ENCODE measurements at places on chromosomes 2 and 18. TPM values are rescaled to one million over a fixed set of nuclear protein-coding genes. Genes with fewer than 3 reads are reported as not detected.
A peak's percentile ranks its signal among the peaks of the same experiment; 100 is the strongest.

GNAL gene
- 30.0 TPM for polyA plus RNA-seq

GRCh38 chr2:30155889-30156658 is 9.3 kb downstream of the YPEL5 start:
- DNase-seq, result no peak

NOL4 gene
- not detected for polyA plus RNA-seq

SRD5A2 gene
- 0.04 TPM for polyA plus RNA-seq

HOXD1 gene
- polyA plus RNA-seq, result not detected

DNA sequence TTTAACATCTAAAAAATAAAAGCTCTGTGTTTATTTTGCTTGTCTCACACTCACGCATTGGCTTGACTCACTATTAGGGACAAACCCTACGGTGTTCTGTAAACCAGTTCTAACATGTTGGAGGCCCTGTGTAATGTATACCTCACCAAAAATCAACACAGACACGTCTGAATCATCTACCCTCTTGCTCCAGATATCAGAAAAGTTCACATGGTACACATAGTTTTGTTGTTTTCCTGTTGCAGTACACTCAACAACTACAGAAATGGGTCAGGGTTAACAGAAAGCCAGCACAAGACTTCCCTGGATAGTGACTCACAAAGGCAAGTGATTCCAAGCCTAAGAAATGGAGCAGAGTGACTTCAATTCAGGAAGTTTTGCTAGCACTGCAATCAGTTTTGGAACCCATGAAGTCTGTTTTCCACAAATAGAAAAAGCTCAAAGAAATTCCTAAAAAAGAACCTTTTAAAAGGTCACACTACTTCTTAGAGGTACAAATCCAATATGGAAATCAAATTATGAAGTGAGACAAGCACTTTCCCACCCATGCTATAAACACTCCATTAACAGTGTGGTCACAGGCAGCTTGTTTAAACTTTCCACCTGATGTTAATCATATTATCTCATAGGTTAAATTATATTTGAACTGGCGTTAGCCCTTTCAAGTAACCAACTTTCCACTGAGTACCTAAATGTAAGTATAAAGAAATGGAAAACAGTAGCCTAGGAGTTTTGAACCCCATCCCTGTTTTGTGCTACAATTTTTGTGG is 87.4 kb downstream of the GAREM1 start:
- peak; percentile 95 for DNase-seq

GRCh38 chr18:64032312-64032711 is 62.4 kb downstream of the SERPINB8 start:
- no peak for DNase-seq

DNA sequence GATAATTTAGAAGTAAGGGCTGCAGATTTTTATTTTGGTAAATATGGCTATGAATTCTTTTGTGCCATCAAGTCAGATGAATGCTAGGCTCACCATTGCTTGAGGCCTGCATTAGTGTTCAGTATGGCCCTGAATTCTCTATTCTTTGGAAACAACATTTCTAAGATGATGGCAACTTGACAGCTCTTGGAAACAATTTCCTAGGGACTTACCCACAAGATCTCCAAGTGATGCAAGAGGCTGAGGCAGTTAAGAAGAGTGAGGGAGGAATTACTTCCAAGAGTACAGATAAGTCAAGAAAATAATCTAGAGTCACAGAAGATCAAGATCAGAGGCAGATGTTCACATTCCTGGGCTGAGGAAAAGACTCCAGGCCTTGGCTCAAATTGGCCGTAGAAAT is 129.1 kb downstream of the NRP2 start:
- DNase-seq, result no peak

DNA sequence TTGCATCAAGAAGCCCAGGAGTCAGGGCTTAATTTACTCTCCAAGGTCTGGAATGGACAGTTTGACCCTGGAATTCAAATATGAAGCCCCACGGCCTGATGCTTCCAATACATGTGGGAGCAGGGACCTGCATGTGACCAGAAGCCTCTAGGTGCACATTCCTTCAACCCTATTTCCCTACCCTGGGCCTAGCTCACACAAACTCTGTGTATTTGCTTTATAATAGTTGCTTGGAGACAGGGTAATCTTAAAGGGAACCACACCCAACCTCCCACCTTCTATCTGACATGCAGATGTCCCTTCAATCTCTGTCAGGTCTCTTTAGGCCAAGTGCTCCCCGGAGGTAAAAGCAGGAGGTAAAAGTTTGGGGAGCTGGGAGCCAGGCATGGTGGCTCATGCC is 55.4 kb upstream of the PPP1CB start:
- DNase-seq, result no peak

LCT gene
- polyA plus RNA-seq, result 0.01 TPM

CGREF1 gene
- 1.1 TPM for polyA plus RNA-seq

- DNase-seq, result no peak
Measured at GRCh38 chr2:127864877-127865276, 6.9 kb upstream of the POLR2D start.

SNED1 gene
- 0.12 TPM for polyA plus RNA-seq

DNA sequence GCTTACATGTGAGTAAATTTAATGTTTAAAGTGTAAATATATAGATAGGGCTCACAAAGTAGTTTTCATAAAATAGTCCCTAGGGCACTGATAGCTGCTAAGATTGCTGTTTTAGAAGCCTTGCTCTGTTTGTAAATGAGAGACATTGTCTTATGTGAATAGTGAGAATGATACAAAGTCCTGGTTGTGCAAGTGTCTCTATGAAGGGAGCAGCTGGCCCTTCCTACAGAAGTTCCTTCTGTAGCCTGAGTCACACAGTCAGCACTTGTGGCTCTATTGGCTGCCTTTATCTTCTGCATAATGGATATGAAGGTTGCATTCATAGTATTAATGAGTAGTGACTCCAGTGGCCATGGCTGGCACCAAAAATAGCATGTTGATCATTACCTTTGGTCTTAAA is 279.7 kb downstream of the OSR1 start:
- DNase-seq, result no peak

DNA sequence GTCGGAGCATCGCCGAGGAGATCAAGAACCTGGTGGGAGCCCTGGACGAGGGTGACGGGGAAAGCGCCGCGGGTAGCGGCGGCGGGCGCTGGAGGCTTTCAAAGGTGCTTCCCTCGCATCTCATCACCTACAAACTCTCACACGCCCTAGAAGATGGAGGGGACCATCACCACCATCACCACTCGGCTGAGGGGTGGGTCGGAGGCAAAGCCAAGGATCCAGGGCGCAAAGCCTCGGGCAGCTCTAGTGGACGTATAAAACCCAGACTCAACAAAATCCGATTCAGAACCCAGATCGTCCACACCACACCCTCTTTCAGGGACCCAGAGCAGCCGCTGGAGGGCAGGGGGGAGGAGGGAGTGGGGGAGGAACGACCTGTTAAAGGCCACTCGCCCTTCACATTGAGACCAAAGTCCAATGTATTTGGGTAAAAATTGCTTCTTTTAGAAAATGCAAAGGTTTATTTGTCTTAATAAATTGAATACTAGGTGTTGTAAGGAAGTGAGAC is 1.5 kb downstream of the SOWAHC start:
- no peak for DNase-seq

GRCh38 chr2:241003047-241003360 is 4.6 kb downstream of the SNED1 start:
- DNase-seq, result no peak

- DNase-seq, result no peak
Measured at GRCh38 chr2:102264952-102265351, 46.4 kb upstream of the IL1RL1 start.

GRCh38 chr2:216559625-216560156 is 61.0 kb downstream of the RPL37A start:
- no peak for DNase-seq

DNA sequence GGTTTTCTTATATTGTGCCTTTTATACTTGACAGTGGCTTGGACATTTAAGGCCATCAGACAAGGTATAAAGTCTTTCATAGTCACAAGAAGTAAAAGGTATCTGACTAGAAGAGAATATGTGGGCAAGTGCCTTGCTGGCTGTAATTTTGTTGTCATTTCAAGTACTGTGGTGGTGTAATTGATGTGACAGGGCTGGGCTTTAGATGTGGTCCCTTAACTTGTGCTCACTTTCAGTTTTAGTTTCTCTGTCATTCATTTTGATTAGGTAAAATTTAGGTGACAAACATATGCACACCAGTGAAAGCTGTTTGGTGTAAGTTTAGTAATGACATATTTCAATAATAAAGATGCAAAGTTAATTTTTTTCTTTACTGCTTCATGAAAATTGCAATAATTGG is 31.2 kb upstream of the TBR1 start:
- DNase-seq, result no peak

DNA sequence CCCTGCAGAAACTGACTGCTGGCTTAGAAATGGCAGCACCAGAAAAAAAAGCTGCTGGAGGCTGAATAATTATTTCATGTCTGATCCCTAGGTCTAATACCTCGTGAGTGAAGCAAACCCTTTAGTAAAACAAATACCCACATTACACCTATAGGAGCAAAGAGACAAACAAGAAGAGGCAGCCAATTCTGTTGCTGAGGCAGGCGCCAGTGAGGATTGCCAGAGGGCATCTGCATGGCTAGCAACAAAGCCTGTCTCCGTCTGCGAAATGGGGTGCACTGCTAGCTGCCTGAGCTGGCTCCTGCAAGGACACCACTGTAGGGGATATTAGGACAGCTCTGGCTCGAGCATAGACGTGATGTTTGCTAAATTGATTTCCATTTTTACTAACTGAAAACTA is 509.7 kb downstream of the TDRD15 start:
- DNase-seq, result no peak

- no peak for DNase-seq
Measured at GRCh38 chr2:14530506-14530905, 102.0 kb upstream of the LRATD1 start.

ABCB11 gene
- polyA plus RNA-seq, result 0.03 TPM

DNA sequence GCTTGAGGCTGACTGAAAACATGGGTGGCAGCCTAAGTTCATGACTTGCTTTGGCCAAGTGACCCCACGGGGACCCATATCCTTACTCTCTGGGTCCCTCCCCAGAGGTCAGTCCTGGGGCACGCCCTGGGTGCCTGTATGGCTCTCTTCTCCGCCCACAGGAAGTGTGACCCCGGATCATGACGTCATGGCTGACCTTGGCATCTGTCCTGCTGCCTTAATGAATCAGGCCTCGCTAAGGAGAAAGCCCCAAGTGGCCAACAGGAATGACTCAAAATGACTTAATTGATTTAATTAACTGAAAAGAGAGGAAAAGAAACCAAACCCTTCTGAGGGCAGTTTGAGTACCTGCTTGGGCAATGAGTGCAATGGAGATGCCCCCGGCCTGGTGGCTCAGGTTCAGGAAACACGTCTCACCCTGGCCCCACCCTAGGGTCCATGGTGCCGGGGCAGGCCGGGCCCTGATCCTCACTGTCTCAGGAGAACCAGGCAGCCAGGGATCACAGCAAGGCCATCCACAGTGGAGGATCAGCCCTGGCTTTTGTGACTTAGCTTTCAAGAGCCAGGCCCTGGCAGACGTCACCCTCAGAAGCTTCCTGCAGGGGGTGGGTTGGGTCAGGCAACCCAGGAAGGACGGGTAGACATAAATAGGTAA is 112.0 kb downstream of the CYP26B1 start:
- DNase-seq, result peak; percentile 59

DNA sequence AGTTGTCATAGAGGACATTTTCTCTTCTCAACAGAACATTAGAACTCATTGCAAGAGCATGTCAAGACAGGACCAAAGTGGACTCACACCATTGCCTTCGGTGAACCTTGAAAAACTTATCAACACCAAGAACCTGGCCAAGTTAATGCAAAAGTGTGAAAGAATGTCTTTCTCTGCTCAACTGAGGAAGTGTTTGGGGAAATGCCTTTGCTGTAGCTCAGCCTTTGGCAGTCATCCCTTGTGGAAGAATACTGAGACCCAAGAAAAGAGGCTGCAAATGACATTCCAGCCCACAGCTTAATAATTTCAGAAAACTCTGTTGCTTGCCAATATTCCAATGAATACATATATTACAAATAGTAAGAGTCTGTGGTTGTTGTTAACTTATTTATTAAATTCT is 728.8 kb upstream of the PIK3C3 start:
- DNase-seq, result peak; percentile 17

DNA sequence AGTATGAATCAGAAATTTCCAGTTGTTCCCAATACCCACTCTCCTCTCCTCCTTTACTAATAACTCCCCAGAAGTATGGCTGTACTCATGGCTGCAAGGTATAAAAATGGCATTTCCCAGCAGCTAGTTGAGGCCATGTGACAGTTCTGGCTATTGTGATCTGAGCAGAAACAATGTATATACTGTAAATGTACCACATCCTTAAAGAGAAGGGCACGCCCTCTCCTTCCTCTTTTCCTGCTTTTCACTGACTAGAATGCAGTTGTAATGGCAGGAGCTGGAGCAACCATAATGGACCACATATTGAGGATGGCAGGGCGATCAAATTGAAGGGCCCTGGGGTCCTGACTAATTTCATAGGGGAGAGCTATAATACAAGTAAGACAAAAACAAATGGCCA is 211.2 kb downstream of the TNS1 start:
- no peak for DNase-seq

DNA sequence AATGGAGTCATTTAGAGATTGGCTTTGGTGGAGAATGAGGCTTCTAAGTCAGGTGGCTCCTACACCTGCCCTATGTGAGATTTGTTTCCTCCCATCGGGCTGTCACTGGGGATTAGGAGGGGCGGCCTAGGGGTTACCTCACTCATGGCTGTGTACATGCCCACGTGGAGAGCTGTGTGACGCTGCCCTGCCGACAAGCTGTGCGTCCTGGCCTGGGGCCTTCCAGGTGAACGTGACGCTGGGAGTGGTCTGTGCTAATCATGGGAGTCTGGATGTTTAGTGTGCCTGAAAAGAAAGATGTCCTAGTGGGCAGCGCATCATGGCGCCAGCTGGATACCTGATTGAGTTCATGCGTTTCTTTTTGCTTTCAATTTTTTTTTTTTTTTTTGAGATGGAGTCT is 14.0 kb downstream of the ASB1 start:
- no peak for DNase-seq

DNA sequence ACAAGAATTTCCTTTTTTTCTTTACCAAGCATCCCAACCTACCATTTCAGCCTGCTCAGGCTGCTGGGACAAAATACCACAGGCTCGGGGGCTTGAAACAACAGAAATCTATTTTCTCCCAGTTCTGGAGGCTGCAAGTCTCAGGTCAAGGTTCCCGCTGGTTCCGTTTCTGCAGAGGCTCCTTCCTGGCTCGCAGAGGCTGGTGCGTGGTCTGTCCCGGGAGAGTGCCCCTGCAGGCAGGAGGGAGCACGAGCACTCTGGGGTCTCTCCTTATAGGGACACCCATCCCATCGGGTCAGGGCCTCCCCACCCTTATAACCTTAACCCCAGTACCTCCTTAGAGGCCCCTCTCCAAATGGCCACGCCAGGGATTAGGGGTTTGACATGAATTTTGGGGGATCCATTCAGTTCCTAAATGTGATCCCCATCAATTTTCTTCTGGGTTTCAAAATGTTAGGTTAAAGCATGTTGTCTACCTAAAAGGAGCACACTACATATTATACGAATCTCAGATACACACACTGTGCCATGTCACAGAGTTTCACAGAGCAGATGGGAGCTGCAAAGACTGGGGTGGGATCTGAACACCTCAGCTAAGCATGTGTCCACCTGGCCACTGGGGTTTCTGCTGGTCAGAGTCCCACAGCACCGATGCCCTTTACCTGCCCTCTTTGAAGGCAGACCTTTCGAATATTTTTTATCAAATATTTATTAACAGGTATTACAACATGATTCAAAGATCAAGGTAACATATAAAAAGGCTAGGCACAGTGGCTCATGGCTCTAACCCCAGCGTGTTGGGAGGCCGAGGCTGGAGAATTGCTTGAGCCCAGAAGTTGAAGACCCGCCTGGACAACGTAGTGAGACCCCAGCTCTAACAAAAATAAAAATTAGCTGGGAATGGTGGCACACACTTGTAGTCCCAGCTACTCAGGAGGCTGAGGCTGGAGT is 17.6 kb upstream of the ADI1 start:
- DNase-seq, result no peak

- DNase-seq, result no peak
Measured at GRCh38 chr18:75250471-75250821, 39.8 kb downstream of the TSHZ1 start.

All from keratinocyte (primary cell).